HFFc6 (cell line): ENCODE measurements at places on chromosomes 7 and 10. TPM values are rescaled to one million over a fixed set of nuclear protein-coding genes. Genes with fewer than 3 reads are reported as not detected.
A peak's percentile ranks its signal among the peaks of the same experiment; 100 is the strongest.

Gene ACTL6B
- total RNA-seq: not detected in 3 replicates

Gene IQUB
- 0.12 to 0.34 TPM (median 0.12 TPM) in 3 replicates for total RNA-seq

Gene STAG3
- 0.18 and 0.46 TPM in 2 replicates for total RNA-seq

Gene PHKG1
- total RNA-seq: 0.26 and 0.68 TPM in 2 replicates

Gene ARMC3
- total RNA-seq: not detected in 3 replicates

Gene SRI
- total RNA-seq: 113 to 131 TPM (median 114 TPM) in 3 replicates

Gene SORBS1
- total RNA-seq: 0.06 to 0.19 TPM (median 0.12 TPM) in 3 replicates

Gene TMEM130
- total RNA-seq: 5.5 to 10.9 TPM (median 10.3 TPM) in 3 replicates

Gene ADRA2A
- not detected in 3 replicates for total RNA-seq

DNA sequence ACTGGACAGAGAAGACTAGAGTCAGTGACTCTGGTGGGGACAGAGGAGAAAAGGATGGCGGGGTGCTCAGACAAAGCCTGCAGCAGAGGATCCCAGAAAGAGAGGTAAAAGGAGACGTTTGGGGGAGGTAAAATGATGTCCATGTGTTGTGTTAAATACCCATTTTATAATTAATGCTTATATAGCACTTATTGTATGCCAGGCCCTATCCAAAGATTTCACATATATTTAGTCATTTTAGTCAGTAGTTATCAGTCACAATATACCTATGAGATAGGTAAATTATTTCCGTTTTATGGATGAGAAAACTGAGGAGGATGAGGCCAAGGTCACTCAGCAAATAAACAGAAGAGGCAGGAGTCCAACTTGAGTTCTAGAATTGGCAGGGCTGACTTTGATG lies 144.6 kb upstream of the SEMA3E start:
- no peak for DNase-seq

- no peak for DNase-seq
Measured at GRCh38 chr10:92667078-92667477, 22.7 kb upstream of the HHEX start.

- DNase-seq: no peak
Measured at GRCh38 chr10:116477986-116478664, 50.5 kb downstream of the PNLIPRP3 start.

DNA sequence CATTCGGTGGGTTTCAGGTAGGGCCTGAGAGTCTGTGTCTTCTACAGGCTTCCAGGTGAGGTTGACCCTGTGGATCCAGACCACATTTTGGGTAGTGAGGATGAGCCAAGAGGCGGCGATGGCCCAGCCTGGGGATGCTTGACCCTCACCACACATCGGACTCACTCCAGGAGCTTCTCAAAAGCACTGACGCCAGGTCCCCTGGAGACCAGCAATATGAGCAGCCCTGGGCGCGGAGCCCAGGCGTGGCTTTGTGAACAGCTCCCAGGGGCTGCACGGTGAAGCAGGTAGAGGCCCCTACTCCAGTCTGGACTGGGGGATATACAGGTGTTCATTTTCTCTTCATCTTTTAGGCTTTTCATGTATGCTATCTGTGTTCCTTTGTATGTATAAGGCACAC lies 139.7 kb upstream of the PCBD1 start:
- no peak for DNase-seq

DNA sequence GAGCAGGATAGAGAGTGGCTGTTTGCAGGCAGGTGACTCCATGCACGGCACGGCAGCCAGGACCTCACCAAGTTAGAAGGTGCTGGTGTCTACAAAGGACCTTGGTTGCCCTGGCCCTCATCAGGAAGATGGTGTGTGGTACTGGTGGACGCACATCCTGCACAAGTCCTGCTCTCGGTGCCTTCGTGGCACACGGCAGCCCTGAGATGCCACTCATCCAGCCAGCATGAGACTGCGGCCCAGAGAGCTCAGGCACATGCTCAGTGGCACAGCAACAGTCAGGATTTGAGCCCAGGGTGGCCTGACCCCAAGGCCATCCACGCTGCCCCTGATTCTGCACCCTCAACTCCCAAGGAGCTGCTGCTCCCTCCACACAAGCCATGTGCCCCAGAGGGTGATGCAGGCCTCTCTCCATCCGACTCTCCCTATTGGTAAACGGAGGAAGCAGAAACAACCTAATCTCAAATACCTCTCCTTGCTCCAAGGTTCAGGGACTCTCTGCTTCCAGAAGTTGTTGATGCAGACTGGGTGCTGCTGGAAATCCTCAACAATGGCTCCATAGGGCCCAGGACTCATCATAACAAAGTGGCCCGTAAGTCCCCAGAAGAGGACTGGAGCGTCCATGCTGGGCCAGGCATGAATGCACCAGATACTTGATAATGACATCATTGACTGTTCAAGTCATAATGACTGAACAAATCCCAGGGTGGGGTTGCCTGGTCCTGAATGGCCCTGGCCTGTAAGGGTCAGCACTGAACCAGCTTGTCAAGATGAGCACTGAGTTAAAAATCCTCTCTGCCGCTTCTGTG lies 93.6 kb downstream of the ARHGAP22 start:
- DNase-seq: no peak

DNA sequence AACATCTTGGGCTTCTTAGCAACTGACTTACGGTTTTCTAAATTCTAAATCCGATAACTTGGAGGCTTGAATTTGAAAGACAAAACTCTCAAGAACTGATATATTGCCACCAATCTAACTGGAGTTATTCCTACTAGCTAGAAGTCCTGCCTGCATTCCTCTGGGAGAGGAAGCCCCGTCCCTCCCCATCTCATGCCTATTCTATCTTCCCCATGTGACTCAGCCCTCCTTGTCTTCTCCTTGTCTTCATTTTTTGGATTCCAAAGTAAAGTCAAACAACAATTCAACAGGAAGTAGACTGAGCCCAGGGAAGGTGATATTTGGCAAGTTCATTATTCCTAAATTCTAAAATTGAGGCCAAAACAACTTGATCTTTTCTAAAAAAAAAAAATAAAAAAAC lies 587.7 kb downstream of the KCNMA1 start:
- peak; percentile 23 for DNase-seq

DNA sequence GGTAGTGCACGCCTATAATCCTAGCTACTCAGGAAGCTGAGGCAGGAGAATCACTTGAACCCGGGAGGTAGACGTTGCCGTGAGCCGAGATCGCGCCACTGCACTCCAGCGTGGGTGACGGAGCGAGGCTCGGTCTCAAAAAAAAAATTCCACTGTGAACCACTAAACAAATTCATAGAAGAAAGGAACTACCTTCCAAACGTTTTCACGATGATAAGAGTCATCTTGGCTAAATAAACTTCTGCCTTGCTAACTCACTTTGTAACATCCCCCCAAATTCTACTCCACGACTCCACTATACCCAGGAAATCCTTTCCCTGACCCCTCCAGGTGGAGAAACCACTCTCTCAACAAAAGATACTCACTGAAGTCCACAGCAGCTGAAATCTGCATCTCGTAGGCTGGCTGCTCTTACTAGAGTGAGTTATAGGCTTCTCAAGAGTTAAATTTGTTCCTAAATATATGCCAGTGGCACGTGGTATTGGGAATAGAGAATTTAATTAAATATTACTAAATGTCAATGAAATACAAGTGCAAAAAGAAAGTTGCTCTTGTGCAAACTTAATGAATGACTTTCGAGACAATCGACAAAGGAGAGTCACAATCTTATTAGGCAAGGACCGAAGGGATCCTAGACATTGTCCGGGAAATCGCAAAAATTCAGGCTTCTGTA lies 1.6 kb upstream of the GTF2I start:
- no peak for DNase-seq

GRCh38 chr10:21141946-21142492 lies 244.9 kb upstream of the NEBL start:
- DNase-seq: no peak

DNA sequence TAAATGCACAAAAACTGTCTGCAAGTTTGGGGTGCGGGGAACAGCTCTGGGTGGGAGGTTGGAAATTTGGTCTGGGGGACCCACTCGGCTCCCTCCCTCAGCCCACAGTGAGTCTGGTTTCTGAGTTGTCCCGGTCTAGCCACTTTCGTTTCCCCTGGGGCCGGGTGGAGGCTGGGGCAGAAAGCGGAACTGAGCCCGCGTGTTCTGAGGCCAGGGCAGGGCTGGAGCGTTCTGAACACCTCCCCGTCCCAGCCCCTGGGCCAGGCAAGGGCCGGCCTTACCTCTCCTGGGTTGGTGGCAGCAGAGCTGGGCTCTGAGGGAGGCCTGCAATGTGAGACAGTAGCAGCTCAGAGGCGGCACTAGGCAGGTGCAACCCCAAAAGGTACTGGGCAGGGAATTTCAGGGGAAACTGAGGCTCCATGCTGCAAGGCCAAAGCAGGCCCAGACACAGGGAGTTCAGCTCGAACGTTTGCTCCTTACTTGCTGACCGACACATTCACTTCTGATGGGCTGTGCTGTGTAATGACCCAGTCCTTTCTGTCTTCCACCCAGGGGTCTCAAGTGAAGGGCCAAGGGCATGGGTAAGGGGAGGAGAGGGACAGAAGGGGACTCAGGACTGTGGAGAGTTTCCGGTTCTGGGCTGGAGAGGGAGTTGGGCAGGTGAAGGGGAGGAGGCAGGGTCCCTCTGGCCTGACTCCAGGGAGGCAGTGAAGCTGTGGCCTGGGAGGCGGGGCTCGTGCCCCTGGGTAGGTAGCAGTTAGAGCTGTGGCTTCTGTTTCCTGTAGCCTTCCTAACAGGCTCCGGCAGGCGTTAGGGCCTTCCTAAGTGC lies 3.0 kb downstream of the IRF5 start:
- no peak for DNase-seq

GRCh38 chr10:132176623-132177500 lies 9.9 kb upstream of the DPYSL4 start:
- no peak for DNase-seq

DNA sequence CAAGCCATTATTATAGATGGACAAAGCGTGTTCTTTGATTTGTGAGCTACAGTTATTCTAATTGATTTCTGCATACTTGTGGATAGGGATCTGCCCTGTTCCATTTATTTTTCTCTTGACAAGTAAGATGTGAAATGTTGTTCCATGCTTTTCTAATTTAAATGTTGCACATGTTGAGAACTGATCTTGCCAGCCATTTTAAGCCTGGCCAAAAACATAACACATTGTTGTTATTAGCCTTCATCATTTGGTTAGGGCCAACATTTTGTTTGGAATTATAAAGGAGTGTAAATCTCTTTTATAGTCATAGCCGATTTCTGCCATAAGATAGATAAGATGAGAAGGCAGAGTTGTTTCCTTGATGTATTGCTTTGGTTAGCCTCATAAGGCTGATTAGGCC lies 117.0 kb downstream of the WNT2 start:
- DNase-seq: no peak

DNA sequence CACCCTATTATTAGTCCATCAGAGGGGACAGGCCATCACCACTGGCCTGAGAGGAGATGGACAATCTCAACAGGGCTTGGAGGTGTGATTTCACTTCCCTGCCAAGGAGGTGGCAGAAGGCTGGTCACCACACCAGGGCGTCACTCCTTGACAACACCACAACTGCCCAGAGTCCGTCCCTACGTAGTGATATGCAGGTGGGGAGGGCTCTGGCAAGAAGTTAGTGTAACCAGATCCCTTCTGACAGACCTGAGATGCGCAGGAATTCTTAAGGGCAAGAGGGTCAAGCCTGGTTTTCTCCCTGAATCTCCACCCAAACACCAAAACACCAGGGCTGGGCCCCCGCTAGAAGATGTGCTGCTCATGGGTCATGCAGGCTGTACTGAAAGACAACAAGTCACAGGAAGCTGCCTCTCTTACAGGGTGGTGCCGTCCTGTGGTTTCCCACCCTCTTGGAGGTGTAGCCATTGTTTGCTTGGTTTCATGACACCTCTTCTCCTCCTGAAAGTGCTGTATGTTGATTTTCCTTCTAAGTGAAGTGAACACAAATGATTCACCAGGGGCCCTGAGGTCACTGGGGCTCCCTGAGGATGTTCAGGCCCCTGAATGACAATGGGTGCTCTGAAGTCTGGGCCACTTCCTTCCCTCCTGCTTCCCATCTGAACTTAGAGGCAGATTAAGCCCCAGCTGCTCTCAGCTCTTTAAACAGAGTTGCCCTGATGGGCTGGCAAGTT lies 27.1 kb downstream of the ATXN7L1 start:
- no peak for DNase-seq

GRCh38 chr10:110485541-110485940 lies 12.2 kb upstream of the DUSP5 start:
- no peak for DNase-seq

- no peak for DNase-seq
Measured at GRCh38 chr10:70494536-70494935, 16.0 kb downstream of the PALD1 start.

GRCh38 chr10:113287592-113287991 lies 265.3 kb upstream of the HABP2 start:
- no peak for DNase-seq

- DNase-seq: no peak
Measured at GRCh38 chr10:33233221-33233620, 101.2 kb downstream of the NRP1 start.

- peak; percentile 38 for DNase-seq
Measured at GRCh38 chr7:103718482-103719061, 270.9 kb downstream of the RELN start.

- DNase-seq: peak; percentile 5
Measured at GRCh38 chr7:85529831-85530230, 343.0 kb upstream of the SEMA3D start.

DNA sequence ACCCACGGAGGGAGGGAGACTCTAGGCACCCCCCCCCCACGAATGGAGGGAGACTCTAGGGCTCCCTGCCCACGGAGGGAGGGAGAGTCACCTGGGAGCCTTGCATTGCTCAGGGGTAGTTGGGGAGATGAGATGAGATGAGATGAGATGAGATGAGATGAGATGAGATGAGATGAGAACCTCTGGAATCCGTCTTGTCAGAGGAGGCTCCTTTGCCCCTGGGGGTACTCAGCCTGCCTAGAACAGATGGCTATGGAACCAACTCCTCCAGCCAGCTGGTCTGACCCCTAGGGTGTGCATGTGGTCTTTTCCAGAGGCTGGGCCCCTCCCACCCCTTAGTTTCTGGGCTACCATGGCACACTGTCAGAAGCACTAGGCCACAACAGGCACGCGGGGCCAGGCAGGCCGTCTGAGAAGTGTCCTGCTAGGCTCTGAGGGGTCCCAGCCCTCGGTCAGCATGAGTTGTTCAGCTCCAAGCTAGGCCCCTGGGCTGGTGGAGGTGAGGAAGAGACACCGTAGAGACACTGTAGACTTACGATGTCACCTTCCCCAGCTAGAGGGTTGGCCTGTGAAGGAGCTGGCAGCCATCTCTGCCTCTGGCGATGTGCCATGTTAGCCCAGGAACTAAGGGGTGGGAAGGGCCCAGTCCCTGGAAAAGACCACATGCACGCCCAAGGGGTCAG lies 8.8 kb downstream of the TSPAN15 start:
- DNase-seq: no peak

DNA sequence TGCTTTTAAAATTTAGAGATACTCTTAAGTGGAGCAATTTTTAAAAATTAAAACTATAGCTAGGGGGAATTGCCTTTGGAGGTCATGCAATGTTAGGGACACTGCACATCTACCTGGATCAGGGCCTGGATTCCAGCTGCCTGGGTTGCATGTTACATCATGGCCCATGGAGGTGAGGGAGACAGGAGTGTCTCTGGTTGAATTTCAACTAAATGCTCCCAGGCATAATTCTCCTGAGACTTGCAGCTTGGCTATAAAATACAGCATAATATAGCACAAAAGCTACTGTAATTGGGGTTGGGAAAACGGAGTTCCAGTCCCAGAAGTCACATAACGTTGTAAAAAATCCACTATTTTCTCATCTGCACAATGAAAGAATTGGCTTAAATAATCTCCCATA lies 782.5 kb downstream of the LRMDA start:
- DNase-seq: no peak
